ENCODE measurements at places on chromosomes 2 and 18. TPM values are rescaled to one million over a fixed set of nuclear protein-coding genes. Genes with fewer than 3 reads are reported as not detected.

- no peak for DNase-seq
Observed at GRCh38 chr2:54710216-54710615, 13.2 kb upstream of the EML6 start.

GRCh38 chr2:232368311-232368731 lies 10.2 kb upstream of the ALPP start:
- DNase-seq: no peak

GRCh38 chr2:216915557-216916150 lies 55.8 kb upstream of the TNP1 start:
- no peak for DNase-seq

GRCh38 chr2:26633351-26633945 lies 7.7 kb downstream of the CIB4 start:
- no peak for DNase-seq

- DNase-seq: peak; percentile 11
Observed at GRCh38 chr2:8799004-8799403, 38.4 kb downstream of the KIDINS220 start.

GRCh38 chr18:12819322-12819721 lies 64.7 kb downstream of the PTPN2 start:
- DNase-seq: no peak

GRCh38 chr2:45585267-45585861 lies 25.7 kb downstream of the SRBD1 start:
- peak; percentile 75 for DNase-seq

The DPP4 gene
- 297 TPM for total RNA-seq

DNA sequence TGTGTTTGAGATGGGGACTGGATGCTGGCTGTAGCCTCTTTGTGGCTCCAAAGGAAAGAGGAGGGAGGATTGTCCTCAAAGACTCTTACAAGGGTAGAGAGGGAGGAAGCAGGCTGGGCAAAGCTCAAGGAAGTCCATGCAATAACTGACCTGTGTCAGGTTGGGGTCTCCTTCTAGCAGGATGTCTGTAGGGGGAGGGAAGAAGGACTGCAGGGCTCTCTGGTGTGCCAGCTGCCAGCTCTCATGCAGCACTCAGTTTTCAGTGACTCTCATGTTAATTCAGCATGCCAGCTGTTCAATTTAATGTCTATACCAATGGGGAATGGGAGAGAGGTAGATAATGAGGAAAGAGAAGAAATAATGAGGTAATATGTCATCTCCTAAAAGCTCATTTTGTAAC lies 85.3 kb upstream of the RANBP2 start:
- no peak for DNase-seq

The CAPG gene
- 105 TPM for total RNA-seq

The NLRC4 gene
- not detected for total RNA-seq

- DNase-seq: no peak
Observed at GRCh38 chr18:62279561-62279960, 45.5 kb upstream of the TNFRSF11A start.

DNA sequence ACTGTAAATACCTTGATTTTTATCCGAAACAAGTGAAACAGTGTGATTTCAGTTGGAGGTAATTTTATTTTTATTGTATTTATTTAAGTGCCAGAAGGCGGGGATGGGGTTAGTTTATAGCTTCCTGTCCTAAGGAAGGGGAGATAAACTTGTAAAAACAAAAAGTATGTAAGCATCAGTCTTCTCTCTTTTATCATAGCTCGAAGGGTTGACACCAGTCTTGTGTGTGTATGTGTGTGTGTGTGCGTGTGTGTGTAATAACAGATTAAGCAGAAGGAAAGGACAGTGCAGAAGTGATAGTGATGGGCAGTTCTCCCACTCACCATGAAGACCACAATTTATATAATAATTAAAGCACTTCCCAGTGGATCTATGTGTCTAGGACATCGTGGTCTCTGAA lies 793.3 kb downstream of the PLCL1 start:
- no peak for DNase-seq

GRCh38 chr2:78024996-78025395 lies 502.8 kb upstream of the LRRTM4 start:
- DNase-seq: no peak

DNA sequence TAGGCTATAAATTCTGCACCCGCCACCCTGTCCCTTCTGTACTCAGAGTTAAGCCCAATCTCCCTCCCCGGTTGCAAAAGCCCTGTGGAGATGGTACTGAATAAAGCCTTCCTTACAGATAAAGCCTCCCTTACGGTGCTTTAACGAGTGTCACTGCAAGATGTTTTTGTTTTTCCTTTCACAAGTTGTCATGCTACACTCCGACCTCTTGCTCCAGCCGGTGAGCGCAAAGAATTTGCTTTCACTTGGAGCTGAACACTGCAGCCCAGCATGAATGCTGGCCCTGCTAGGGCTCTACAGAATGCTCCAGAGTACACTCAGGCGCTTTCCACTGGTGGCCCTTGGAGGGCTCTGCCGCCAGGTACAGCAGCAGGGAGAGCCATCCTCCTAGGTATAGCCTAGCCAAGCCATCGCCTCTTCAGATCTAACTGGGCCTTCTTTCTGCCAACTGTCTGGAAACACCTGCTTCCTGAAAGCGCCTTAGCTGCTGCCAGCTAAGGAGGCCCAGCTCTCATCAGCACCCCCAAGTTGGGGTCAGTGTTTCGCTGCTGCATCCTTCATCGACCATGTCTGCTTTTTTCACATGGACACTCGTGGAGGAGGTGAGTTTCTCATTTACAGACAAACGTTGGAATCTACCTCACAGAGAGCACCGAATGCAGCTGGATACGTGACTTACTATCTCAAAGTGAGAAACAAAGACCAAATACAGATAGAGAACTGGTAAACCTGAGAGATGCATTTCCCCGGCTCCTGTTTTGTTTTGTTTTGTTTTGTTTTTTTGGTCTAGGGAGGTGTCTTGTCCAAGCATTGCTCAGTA lies 13.4 kb upstream of the CREG2 start:
- DNase-seq: no peak

GRCh38 chr2:237932731-237933131 lies 34.1 kb upstream of the UBE2F start:
- DNase-seq: peak; percentile 95

- DNase-seq: peak; percentile 81
Observed at GRCh38 chr2:26805241-26805676, 19.4 kb downstream of the CENPA start.

DNA sequence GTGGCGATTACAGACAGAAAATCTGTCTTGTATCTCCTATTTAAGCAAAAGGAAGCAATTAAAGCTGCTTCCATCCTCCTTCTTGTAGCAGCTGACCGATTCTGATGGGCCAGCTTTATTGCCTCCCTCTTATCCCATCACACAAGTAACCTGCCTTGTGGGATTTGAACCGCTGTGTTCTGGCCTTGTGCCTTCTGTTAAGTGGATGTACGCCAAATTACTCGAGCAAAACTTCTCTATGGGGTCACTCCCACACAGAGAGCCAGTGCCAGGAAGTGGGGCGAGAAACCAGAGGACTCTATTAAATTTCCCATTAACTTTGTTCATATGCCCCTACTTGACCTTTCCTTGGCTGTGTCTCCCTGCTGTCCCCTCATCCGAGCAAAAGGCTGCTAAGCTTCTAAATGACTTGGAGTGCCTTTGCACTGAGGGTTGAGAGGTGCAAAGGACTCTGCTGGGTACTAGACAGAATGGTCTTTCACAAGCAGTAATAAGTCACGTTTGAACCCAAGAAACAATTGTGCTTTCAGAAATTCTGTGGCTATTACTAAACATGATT lies 672.5 kb downstream of the MBD2 start:
- DNase-seq: no peak

DNA sequence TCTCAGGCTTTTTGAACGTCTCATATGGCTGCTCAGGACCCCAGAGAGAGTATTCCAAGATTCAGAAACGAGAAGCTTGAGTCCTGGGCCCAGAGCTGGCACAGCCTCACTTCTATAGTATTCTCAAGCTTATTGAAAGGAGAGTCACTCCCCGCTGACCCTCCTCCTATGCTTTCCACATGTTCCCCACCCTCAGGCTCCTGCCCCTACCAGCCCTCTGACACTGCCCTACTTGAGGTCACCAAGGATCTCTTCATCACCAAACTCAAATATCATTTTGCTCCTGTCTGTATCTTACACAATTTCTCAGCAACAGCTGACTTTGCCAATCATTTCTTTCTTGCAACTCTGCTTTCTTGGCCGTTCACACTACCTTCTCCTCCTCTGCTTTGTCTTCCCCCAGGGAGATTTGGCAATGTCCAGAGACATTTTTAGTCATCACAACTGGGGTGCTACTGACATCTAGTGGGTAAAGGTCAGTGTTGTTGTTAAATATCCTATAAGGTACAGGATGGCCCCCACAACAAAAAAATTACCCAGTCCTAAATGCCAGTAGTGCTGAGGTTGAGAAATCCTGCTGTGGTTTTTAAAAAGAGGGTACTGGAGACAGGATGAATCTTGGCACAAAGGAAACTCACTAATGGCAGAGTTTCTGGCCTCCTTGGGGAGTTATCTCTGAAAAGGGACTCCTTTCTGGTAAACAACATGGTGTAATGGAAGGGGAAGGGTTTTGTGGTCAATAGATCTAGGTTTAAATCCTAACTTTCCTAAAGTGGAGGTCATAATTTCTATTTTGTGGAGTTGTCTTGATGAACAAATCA lies 26.9 kb upstream of the INSIG2 start:
- DNase-seq: peak; percentile 28

The FN1 gene
- 3,444 TPM for total RNA-seq

- DNase-seq: peak; percentile 54
Observed at GRCh38 chr18:7812431-7813063, 245.4 kb downstream of the PTPRM start.

Measured in fibroblast of lung (primary cell).